ENCODE measurements at places on chromosomes 7 and 10.

DNA sequence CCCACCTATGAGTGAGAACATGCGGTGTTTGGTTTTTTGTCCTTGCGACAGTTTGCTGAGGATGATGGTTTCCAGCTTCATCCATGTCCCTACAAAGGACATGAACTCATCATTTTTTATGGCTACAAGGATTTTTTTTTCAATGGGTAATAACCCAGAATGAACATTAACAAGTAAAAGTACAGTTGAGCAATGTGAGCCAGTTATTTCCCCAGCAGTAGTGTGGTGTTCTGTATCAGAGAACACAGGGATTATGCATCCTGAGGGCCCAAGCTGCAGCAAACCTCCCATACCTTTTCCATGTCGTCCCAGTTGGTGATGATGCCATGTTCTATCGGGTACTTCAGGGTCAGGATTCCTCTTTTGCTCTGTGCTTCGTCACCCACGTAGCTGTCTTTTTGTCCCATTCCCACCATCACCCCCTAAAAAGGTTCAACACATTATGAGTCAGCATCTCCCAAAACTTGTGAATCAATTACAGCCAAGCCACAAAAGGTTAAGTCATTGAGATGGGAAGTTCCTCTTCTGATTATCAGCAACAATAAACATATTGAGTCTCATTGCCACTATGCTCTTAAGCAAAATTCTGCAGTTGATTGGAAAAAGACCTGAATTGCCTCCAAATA, 5.5 kb downstream of the ACTA2 start:
- DNase-seq: no peak

DNA sequence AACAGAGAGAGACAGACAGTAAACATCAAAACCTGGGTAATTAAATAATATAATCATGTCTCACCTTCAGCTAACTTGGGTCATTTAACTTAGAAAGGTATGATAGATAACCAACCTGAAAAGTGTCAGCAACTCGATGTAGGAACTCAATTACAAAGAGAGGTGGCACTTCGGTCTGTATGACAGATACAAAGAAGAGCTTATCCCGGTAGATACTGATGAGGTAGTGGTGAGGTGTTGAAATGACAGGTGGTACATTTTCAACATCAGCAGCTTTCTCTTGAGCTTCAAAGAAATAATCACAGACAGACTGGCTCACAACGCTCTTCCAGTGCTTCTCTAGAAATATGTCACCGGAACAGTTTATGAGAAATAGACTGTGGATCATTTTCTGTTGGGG, 12.6 kb downstream of the AP3M1 start:
- no peak for DNase-seq

DNA sequence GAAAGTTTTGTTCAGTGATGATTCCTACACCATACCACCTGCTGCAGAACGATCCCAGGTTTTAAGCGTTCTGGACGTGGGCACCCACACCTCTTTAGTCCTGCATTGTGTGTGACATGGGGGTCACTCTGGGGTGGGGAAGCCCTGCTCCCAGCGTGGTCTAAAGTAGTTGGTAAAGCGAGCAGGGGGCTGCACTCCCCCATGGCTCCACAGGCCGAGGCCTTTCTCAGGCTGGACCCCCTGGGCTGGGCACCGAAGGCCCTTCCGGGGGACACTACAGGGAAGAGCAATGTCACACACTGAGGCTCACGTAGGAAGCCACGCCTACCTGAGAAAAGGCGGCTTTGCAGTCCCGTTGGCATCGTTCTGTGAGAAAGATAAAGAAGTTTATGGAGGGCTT, 12.3 kb downstream of the BRI3 start:
- no peak for DNase-seq

DNA sequence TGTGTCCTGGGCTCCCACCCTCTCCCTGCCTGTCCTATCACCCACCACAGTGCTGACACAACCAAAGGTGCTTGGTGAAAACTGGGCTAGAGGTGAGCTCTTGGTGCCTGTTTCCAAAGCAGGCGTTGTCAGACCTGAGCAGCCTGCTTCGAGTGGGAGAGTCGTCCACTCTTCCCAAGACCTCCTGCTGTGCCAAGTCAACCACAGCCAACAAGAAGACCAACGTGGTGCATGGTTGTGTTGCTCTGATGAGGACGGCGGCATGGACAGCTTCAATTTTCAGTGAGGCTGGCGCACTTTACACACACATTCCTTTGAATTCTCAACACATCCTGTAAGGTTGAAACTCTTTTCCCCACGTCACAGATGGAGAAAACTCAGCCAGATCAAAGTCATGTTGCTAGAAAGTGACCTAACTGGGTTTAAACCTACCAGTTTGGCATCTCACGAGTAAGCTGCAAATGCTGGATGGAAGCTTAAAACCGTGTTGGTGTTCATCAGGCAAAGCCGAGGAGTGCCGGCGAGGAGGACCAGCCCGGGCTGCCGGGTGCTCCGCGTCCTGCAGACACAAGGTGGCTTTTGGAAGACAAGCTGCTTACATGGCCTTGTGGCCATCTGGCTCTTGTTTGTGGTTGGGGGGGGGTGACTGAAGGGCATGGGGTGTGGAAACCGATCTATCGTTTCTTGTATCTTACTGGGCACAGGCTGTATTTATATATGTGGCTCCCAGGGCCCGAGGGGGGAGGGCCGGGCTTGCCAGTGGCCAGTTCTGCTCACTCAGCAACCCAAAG, 39.3 kb downstream of the INSIG1 start:
- DNase-seq: no peak
